ENCODE measurements at places on chromosomes 6 and 20. TPM values are rescaled to one million over a fixed set of nuclear protein-coding genes. Genes with fewer than 3 reads are reported as not detected.

The IRF4 gene
- polyA plus RNA-seq = not detected

The ROS1 gene
- not detected for polyA plus RNA-seq

The SIM1 gene
- polyA plus RNA-seq = not detected

The CST2 gene
- not detected for polyA plus RNA-seq

The PBOV1 gene
- polyA plus RNA-seq = not detected

The BLOC1S5 gene
- 11.0 TPM for polyA plus RNA-seq

The FNDC1 gene
- polyA plus RNA-seq = not detected

The METTL24 gene
- polyA plus RNA-seq = not detected

The E2F1 gene
- 2.3 TPM for polyA plus RNA-seq

The HRH3 gene
- polyA plus RNA-seq = 2.8 TPM

The TMEM217 gene
- not detected for polyA plus RNA-seq

The FIG4 gene
- 35.4 TPM for polyA plus RNA-seq

The SOX12 gene
- polyA plus RNA-seq = 9.6 TPM

The PSORS1C1 gene
- polyA plus RNA-seq = not detected

The SLA2 gene
- not detected for polyA plus RNA-seq

The NKX2-2 gene
- not detected for polyA plus RNA-seq

The SLC17A9 gene
- not detected for polyA plus RNA-seq

The GPLD1 gene
- 14.3 TPM for polyA plus RNA-seq

The CDSN gene
- not detected for polyA plus RNA-seq

The HCRTR2 gene
- polyA plus RNA-seq = 7.5 TPM

The SLC25A27 gene
- 31.1 TPM for polyA plus RNA-seq

The SLC32A1 gene
- 40.0 TPM for polyA plus RNA-seq

The RRAGD gene
- 32.2 TPM for polyA plus RNA-seq

The NRN1 gene
- 4.4 TPM for polyA plus RNA-seq

The FBXO30 gene
- 14.0 TPM for polyA plus RNA-seq

The FUCA2 gene
- 3.0 TPM for polyA plus RNA-seq

The LY6G6D gene
- not detected for polyA plus RNA-seq

The PPIL6 gene
- 11.8 TPM for polyA plus RNA-seq

The CD24 gene
- polyA plus RNA-seq = 2,264 TPM

The ZFP57 gene
- not detected for polyA plus RNA-seq

The MYBL2 gene
- polyA plus RNA-seq = not detected

The CCNC gene
- polyA plus RNA-seq = 111 TPM

The SYTL3 gene
- polyA plus RNA-seq = 3.8 TPM

The FGD2 gene
- not detected for polyA plus RNA-seq

The UBD gene
- not detected for polyA plus RNA-seq

The ARMH2 gene
- 0.73 TPM for polyA plus RNA-seq

The CCR6 gene
- polyA plus RNA-seq = 0.68 TPM

The F13A1 gene
- polyA plus RNA-seq = not detected

The OSBPL2 gene
- polyA plus RNA-seq = 41.5 TPM

The NKAIN4 gene
- polyA plus RNA-seq = 11.2 TPM

The PRDM13 gene
- not detected for polyA plus RNA-seq

The GINM1 gene
- polyA plus RNA-seq = 28.4 TPM

The TNXB gene
- polyA plus RNA-seq = 3.6 TPM

The PTPN1 gene
- 48.1 TPM for polyA plus RNA-seq

The SKIC2 gene
- 51.7 TPM for polyA plus RNA-seq

The COL21A1 gene
- polyA plus RNA-seq = not detected

The HCK gene
- polyA plus RNA-seq = not detected

The KHDRBS2 gene
- polyA plus RNA-seq = 28.5 TPM

The GSTA5 gene
- polyA plus RNA-seq = not detected

Measured in neural cell (in vitro differentiated cells).